Thymus (tissue), 14 donors: ENCODE measurements at places on chromosomes 13 and 19.

- H3K4me1 ChIP-seq: peaks cover 5% of the 10 kb centered on the region
- no peak overlapping the region for H3K4me3 ChIP-seq
These were observed 951 bp upstream of the MTUS2 start for GRCh38 chr13:28819046-28819730.

DNA sequence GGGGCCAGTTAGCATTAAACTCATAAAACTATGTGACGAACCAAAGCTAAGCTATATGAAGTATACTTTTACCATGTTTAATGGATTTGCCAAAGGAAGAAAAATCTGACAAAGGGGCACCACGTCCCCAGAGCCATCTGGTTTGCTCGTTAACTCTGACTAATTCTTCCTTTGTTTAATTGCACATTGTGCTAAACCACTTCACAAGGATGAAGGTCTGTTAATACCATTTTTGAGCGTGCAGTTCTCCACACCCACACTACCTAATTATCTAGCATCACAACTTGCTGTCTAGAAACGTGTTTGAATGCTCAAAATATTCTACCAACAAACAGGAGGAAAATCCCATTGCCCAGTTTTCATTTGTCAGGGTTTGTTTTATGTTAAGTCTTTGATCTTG, 74.8 kb downstream of the COL4A1 start:
- H3K4me3 ChIP-seq: no peak overlapping the region
- H3K36me3 ChIP-seq: no peaks in the 10 kb centered on the region
- no peak overlapping the region for H3K27ac ChIP-seq

DNA sequence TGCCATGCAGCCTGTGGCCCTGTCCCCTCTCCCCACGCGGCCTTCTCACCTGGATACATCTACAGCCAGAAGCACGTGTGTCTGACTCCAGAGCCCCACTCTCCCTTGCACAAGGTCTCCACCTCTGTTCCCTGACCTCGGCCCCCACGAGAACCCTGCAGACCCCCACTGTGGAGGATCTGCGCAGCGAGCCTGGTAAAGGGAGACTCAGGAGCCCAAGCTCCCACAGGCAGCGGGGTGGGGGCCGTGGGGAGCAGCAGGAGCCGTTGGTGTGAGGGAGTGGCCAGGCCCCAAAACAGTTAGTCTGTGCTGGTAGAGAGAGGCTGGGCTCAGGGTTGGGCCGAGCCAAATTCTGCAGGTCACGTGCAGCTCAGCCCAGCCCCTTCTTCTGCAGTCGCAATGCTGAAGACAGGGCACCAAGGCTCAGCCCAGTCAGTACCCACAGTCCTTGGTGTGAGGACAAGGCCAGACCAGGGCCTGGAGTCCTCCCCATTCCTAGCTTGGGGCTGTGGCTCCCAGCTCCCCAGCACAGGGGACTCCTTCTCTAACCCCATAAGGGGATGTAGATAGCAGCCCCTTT, 28.7 kb upstream of the SLC7A10 start:
- no peak for DNase-seq
- no peaks in the 10 kb centered on the region for H3K27me3 ChIP-seq
- no peaks in the 10 kb centered on the region for H3K4me1 ChIP-seq
- H3K27ac ChIP-seq: no peak overlapping the region

DNA sequence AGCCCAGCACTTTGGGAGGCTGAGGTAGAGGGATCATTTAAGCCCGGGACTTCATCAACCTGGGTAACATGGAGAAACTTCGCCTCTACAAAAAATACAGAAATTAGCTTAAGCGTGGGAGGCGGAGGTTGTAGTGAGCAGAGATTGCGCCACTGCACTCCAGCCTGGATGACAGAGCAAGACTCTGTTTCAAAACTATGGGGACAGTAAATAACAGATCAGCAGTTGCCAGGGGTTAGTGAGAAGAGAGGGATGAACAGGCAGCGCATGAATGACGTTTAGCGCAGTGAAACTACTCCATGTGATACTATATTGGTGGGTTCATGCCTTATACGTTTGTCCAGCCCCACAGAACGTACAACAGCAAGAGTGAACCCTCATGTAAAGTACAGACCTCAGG, 7.1 kb upstream of the ICAM3 start:
- DNase-seq: no peak
- peaks cover 13% of the 10 kb centered on the region for H3K36me3 ChIP-seq
- no peaks in the 10 kb centered on the region for H3K4me1 ChIP-seq
- no peaks in the 10 kb centered on the region for H3K27me3 ChIP-seq
- no peak overlapping the region for H3K4me3 ChIP-seq
- no peak overlapping the region for H3K27ac ChIP-seq

DNA sequence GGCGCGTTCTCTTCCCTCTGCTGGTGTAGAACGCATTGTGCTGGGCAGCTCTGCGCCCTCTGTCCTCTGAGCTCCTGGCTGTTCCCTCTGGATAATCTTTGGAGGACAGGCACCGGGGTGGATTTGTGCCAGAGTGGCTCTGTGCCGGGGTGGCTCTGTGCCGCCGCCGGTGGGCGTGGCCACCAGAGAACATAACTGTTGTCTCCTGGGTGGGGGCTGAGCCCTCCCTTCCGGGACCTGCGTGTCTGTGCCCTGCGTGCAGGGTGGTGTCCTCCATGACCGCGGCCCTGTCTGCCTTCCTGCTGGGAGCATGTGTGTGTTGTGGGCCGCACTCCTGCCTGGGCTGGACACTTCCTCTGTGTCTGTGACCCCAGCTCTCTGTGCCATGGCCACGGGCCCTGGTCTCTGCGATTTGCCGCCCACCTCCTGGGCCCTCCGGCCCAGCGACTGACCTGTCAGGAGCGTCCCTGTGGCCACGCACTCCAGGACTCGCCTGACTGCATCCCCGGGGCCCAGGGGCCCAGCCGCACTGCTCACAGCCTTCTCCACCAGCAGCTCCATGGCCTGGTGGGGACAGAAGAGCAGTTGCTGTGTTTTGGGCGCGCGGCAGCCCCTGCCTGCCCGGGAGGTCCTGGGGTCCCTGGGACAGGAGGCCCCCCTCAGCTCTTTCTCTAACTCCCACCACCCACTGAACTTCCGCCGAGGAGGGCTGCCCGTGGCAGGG, 22.4 kb upstream of the MATK start:
- H3K4me3 ChIP-seq: no peak overlapping the region
- H3K27me3 ChIP-seq: peaks cover 2% of the 10 kb centered on the region
- no peak for DNase-seq
- H3K4me1 ChIP-seq: peaks cover 20% of the 10 kb centered on the region

GRCh38 chr13:34409496-34410182, 532.4 kb upstream of the NBEA start:
- no peaks in the 10 kb centered on the region for H3K4me1 ChIP-seq
- H3K27ac ChIP-seq: no peak overlapping the region
- no peaks in the 10 kb centered on the region for H3K27me3 ChIP-seq
- H3K4me3 ChIP-seq: no peak overlapping the region

GRCh38 chr13:79451500-79451962, 29.4 kb upstream of the NDFIP2 start:
- no peak overlapping the region for H3K27ac ChIP-seq
- no peak overlapping the region for H3K4me3 ChIP-seq
- no peaks in the 10 kb centered on the region for H3K4me1 ChIP-seq
- no peaks in the 10 kb centered on the region for H3K36me3 ChIP-seq
- peak; percentile 83 for DNase-seq

DNA sequence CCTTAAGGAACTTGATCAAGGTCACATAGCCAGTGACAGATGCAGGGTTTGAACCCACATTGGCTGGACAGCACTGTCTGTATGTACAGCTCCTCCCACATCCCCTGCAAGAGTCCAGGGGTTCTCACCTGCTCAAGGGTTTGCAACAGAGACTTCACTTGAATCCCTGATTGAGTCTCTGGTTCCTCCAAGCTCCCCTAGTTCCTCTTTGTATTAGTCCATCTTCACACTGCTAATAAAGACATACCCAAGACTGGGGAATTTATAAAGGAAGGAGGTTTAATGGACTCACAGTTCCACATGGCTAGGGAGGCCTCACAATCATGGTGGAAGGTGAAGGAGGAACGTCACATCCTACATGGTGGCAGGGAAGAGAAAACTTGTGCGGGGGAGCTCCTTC, 72.8 kb upstream of the CLDN10 start:
- no peak overlapping the region for H3K27ac ChIP-seq
- no peaks in the 10 kb centered on the region for H3K27me3 ChIP-seq
- H3K4me1 ChIP-seq: peaks cover 5% of the 10 kb centered on the region
- no peaks in the 10 kb centered on the region for H3K36me3 ChIP-seq
- H3K4me3 ChIP-seq: no peak overlapping the region

DNA sequence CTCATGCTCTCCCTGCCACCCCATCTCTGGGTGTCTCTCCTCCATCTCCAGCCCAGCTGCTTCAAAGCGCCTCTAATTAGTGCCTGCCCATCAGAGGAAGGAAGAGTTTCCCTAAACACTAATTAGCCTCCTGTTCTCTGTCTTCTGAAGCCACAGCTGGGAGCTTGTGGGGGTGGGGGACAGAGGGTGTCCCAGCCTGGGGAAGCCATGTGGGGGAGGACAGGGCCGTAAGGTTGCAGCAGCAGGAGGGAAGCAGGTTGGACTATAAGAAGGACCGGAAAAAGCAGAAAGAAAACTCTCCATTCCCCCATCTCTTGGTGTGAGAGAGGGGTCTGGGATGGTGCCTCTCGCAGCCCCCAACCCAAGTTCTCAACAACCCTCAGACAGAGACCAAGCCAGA, 26.2 kb downstream of the SLC8A2 start:
- DNase-seq: no peak
- no peaks in the 10 kb centered on the region for H3K36me3 ChIP-seq
- peaks cover 91% of the 10 kb centered on the region for H3K27me3 ChIP-seq
- H3K4me3 ChIP-seq: no peak overlapping the region

DNA sequence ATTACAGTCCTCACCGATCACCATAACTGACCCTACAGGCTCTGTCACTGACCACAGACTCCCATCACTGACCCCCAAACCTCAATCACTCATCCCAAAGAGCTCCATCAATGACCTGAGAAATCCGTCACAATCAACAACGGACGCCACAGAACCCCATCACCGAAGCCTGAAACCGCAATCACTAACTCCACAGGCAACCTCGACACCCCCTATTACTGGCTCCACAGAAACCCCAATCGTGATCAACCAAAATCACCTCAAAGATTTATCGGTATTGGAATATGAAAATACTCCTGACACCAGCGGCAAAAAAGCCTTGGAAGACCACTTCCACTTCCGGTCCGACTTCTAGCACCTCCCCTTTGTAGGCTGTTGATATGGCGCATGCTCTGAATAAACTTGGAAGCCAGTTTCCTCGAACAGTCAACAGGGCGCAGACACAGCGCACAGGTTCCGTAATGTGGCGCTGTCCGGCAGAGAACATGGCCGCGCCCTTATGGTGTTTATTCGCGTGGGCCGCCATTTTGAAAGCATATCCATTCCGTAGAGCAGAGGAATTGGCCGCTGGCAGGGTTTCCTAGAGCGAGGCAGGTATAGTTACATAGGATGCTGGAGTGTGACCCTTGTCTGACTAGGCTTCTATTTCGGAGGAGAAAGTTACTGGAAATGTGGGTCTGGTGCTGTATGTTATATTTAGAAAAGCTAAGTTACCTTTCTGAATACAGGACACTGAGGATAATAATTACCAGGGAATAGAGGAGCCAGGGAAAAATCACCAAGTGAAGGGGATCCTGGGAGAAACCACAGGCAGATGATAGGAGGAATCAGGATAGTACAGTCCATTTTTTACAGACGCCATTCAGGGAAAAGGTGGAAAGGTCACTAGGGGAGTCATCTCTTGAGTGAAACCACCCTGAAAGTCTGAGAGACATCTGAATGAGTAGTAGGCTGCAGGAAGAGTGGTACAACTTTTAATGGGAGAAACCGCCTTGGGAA, at the start of gene ZNF585A:
TSS of gene ZNF585A (minus strand) at position 328 of the 999 bp plus-strand sequence. CDS start 2,785 bp downstream, outside the sequence.
- peaks cover 13% of the 10 kb centered on the region for H3K36me3 ChIP-seq
- peak within 1 kb of the TSS; percentile 93 for H3K4me3 ChIP-seq
- H3K27me3 ChIP-seq: no peaks in the 10 kb centered on the region
- DNase-seq: peak; percentile 91
- H3K27ac ChIP-seq: peak within 1 kb of the TSS; percentile 69
- peaks cover 4% of the 10 kb centered on the region for H3K4me1 ChIP-seq
